Panc1 (cell line): ENCODE measurements at places on chromosomes 16 and 17.

- DNase-seq, result no peak
These were observed 143.2 kb downstream of the PHKB start for GRCh38 chr16:47604306-47604705.

- no peak for DNase-seq
These were observed 42.3 kb downstream of the RNF112 start for GRCh38 chr17:19453296-19453695.

GRCh38 chr17:12659500-12659899 lies 6.2 kb upstream of the MYOCD start:
- no peak for DNase-seq

DNA sequence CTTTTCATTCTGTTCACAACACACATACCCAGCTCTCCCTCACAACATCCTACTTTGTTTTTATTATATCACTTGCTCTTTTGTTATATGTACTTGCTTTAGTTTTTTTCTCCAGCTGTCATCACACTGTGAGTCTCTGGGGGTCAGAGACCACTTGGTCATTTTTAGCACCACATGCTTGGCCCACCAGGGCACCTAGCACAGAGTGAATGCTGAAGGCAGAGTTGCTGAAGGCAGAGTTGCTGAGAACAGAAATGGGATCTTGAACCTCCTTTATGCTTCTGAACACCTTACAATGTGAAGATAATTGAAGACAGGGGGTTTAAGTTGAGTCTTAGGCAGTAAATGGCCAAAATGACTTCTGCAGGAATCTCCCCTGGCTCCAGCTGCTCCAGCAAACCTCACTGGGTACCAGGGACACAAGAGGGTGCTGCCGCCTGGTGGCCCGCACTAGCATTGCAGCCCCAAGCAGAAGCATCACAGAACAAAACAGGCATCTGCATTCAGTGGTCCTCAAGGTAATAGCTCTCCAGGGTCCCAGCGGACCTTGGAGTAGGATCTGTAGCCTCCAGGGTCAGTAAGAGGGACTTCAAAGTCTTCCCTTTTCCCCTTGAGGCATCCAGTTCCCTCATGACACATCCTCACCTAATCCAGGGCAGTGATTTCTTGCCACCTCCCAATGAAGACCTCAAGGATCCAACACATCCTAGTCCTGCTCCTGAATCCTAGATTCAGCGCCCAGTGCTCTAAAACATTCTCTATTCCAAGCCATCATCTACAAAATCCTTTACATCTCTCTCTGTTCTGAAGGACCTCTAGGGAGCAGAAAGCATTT lies 1972.6 kb downstream of the TP53TG3F start:
- peak; percentile 4 for DNase-seq

- DNase-seq, result no peak
These were observed 916 bp downstream of the HEATR3 start for GRCh38 chr16:50066482-50067289.

DNA sequence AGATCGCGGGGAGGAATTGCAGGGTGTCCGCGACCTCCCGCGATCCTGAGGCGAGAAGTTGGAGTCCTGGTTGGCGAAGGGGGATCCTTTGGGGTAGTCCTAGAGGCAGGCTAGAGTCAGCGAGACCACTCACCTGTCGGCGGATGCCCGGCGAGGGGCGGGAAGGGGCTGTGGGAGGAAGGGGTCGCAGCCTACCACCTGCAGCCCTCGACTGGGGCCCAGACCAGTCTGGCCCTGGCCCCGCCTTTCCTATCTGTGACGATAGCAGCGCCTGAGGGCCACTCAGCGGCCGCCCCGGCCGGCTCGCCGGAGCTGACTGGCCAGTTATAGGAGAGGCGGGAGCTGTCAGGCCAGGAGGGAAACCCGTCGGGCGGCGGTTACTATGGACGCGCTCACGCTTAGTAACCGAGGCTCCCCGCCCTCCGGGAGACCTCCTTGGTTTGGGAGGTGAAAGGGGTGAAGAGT lies at the start of gene TEKT3:
TSS of gene TEKT3 (minus strand) at position 213 of the 465 bp plus-strand sequence. CDS start 10,012 bp downstream, outside the sequence.
- no peak for DNase-seq

DNA sequence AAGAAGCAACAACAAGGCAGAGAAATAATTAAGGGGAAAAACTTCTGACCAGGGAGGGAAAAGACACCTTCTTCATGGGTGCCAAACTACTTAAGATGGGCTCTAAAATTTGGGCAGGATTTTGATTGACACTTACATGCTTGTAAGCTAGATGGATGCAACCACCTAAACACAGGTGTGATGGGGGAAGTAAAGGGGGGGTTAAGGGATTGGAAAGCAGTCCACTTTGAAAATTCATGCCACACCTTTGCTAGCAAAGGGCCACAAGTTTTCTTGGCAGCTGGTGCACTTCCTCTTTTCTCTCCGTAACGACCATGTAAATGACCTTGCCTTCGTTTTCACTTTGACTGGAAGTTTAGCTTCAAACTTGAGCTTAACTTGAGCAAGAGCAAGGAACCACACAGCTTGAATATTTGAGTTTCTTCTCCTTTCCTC lies 14.3 kb upstream of the PRKAR1A start:
- DNase-seq, result no peak

GRCh38 chr17:65402513-65403496 lies 158.6 kb downstream of the AXIN2 start:
- no peak for DNase-seq

- no peak for DNase-seq
These were observed 10.0 kb upstream of the TERF2 start for GRCh38 chr16:69395859-69396186.

- DNase-seq, result no peak
These were observed 218 bp downstream of the TNRC6C start for GRCh38 chr17:77958716-77959125.

DNA sequence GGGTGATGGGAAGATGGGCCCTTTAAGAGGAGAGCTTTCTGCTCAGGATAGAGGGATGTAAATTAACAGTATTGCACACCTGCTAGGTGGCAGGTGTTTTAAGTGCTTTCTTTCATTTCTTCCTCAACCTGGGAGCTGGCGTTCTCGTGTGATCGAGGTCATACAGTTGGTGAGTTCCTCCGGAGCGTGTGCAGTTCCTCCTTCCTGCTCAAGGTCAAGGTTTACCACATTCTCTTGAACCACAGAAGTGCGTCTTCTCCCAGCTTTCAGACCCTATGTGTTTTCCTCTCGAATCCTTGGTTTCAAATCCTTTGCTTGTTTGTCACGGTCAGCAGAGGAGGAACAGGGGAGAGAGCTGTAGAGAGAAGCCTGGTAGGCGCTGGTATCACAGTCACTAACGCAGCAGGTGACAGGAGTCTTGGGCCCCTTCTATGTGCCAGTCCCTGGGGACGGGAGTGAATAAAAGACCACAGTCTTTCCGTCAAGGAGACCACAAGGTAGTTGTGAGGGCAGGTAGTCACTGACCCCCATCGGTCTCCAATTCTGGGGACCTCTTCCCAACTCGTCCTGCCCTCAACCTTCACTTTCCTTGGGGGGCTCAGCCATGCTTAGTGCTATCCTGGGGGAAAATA lies 791 bp downstream of the DNAI2 start:
- DNase-seq, result no peak

DNA sequence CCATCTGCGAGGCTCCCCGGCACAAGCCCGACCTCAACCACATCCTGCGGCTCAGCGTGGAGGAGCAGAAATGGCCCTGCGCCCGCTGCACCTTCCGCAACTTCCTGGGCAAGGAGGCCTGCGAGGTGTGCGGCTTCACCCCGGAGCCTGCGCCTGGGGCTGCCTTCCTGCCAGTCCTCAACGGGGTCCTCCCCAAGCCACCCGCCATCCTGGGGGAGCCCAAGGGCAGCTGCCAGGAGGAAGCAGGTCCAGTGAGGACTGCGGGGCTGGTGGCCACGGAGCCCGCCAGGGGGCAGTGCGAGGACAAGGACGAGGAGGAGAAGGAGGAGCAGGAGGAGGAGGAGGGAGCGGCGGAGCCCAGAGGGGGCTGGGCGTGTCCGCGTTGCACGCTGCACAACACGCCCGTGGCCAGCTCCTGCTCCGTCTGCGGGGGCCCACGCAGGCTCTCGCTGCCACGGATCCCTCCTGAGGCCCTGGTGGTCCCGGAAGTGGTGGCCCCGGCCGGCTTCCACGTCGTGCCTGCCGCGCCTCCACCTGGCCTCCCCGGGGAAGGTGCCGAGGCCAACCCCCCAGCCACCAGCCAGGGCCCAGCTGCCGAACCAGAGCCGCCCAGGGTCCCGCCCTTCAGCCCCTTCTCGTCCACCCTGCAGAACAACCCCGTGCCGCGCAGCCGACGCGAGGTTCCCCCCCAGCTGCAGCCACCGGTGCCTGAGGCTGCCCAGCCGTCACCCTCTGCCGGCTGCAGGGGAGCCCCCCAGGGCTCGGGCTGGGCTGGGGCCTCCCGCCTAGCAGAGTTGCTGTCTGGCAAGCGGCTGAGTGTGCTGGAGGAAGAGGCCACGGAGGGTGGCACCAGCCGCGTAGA lies 13.1 kb upstream of the PRR35 start:
- DNase-seq, result no peak

DNA sequence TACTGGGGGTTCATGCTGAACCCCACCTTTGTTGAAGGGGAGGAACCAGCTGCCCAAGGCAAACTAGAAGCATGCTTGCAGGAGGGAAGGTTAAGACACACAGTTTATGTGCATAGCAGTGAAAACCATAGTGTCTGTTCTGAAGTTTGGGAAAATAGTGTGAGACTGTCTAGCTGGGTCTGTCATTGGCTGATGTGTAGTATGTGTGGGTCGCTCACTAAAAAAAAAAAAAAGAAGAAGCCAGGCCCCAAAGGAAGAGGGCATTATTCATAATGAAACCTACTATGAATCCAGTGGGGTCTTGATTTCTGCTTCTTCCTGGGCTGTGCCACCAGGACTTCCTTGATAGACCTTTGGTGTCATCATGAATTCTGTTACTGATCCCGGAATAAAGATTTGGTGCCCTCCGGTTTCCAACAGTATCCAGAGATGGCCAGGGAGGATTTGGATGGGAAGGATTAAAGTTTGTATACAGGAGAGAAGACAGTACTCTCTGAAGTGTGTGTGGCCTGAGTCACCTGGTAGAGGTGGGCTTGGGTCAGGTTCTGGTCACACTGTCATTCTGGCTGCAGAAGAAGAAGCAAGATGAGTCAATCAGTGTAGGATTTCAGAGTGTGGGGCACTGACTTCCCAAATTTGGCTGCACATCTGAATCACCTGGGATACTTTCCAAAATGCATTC lies 220.3 kb downstream of the PRKCA start:
- no peak for DNase-seq

- no peak for DNase-seq
These were observed 12.9 kb downstream of the KNOP1 start for GRCh38 chr16:19705146-19705501.

GRCh38 chr17:7329997-7330637 lies 982 bp upstream of the NEURL4 start:
- DNase-seq, result no peak

DNA sequence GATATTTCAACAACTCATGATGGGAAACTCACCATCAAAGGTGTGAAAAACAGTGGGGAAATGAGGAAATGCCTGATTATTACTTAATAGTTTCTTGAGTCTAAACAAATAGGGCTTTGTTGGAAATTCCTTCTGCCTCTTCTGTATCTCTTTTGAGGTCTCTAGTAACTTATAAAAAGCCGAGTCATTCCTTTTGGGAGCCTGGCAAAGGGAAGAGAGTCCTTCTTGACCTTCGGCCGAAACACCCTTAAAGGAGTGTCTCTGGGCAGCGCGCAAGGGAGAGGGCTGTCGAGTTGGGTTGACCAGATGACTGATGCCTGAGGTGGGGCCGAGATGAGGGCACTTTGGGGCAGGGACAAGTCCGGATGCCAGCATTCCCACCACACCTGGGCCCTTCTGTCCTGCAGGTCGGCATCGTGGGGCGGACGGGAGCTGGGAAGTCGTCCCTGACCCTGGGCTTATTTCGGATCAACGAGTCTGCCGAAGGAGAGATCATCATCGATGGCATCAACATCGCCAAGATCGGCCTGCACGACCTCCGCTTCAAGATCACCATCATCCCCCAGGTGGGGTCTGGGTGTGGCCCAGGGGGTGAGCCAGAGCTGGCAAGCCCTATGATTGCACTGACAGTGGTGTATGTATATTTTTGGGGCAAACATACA lies 89.2 kb downstream of the ABCC6 start:
- no peak for DNase-seq

DNA sequence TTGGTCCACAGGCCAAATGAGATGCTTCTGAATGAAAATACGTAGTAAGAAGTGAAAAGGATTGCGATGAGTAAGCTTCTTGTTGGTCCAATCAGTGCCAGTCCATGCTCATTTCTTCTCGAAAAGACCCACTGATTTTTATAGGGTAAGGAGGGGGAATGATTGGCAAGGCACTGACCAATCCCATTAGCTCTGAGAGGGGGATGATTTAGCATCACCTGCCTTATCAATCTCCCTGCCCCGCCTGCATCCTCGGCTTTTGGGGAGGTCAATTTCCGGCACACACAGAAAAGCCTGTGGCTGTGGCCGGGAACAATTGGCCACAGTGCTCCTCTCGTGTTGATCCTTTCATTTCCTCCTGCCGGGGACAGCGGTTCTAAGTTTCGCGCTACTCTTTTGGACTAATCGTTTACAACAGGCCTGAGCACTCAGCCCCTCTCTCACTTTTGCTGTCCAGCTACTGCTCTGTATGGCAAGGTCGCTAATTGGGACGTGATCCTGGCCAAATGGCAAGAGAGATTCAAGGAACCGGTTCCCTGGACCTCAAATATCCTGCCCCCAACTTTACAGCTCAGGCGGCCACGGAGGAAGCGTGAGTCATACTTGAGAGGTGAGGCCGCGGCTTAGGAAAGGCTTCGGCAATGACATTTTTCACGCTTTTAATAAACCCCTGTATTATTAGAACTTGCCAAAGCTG lies 43.1 kb downstream of the TBX4 start:
- no peak for DNase-seq

- DNase-seq, result no peak
These were observed 130.9 kb downstream of the PARN start for GRCh38 chr16:14499110-14499509.
